Testis (tissue), 5 donors: ENCODE measurements at places on chromosomes 5 and 9.

GRCh38 chr9:111423389-111423788 lies 60.8 kb downstream of the ECPAS start:
- no peak for DNase-seq

GRCh38 chr5:171624396-171624795 lies 161.2 kb upstream of the SMIM23 start:
- no peak for DNase-seq

- no peak for DNase-seq
These were observed 160.3 kb upstream of the TRPC7 start for GRCh38 chr5:136525597-136525996.

DNA sequence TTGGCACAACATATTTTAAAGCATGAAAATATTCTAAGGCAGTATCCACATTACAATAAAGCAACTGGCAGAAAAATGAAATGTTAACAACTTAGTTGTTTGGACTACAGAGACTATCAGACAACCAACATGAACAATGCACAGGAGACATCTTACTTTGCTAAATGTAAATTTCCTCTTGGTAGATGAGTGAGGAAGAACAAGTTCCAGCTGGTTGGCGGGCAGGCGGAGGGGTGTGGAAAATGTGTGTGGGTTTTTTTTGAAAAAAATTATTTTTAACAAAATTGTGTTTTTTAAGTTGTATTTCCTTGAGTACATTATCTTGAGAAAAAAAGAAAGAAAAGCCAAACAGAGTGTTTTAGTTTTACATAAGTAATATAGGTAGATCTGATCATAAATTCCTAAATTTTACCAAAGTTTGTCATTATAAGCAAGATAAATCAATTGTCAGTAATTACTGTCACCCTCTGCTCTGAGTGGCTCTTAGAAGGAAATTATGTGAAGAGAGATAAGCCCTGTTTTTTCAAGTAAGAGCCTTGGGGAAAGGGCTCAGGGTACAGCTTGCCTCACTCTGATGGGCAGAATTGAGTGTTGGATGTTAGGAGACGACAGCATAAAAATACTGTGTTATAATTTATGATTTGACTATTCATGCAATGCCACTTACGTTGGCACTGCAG lies 42.5 kb downstream of the TMEM167A start:
- DNase-seq = no peak

- no peak for DNase-seq
These were observed 94.4 kb downstream of the TMEM215 start for GRCh38 chr9:32877639-32878217.

- no peak for DNase-seq
These were observed 122.2 kb upstream of the ITGA1 start for GRCh38 chr5:52665559-52665958.

DNA sequence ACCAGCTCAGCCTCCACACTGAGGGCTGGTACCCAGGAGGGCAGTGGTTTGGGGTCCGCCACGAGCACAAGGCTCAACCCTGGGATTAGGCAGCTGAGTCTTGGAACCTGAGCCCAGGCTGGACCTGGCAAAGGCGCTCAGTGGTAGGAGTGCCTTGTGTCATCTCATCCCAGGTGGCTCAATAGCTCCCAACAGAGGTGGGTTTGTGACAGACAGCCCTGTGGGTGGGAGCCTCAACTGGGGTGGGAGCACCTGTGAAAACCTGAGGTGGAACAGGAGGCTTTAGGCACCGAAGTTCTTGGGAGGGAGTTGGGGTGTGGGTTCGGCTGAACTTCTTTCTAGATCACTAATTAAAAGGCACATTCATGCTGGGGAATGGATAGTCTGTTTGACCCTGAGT lies 35.2 kb upstream of the SMU1 start:
- DNase-seq = peak; percentile 8
